ENCODE measurements at places on chromosomes 1 and 21.
A peak's percentile ranks its signal among the peaks of the same experiment; 100 is the strongest.

DNA sequence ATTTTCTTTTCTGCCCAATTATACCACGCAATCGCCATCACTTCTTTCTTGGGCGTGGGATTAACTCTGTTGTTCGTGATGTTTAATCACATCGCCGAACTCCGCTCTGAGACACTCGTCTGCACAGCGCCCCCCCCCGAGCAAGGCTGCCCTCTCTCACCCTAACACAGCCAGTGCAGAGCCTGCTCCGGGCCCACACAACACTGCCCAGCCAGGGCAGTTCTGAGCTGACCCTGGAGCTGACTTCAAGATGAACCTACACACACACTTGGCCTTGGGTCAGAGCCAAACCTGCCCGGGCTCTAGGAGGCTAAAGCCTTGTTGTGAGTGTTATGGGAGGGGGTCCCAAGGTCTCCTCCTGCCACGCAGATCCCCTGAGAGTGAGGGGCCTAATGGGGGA, 64.6 kb upstream of the LRP8 start:
- DNase-seq: no peak

- no peak for DNase-seq
Measured at GRCh38 chr1:1356166-1356795, 2.1 kb downstream of the MXRA8 start.

GRCh38 chr1:59639266-59639665, 175.5 kb upstream of the HOOK1 start:
- DNase-seq: no peak

DNA sequence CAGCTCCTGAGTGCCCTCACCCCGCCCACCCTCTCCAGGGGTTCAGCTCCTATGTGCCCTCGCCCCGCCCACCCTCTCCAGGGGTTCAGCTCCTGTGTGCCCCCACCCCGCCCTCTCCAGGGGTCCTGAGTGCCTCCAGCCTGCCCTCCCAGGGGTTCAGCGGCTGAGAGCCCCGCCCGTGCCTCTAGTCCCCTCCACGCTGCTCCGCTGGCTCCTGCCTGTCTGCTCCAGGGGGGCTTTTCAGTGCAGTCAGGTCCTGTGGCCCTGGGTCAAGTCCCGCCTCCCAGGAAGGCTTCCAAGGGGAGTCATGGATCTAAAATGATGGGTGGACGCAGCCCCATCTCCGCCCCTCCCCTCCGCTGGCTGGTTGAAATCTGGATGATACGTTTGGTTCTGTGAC, 33.8 kb downstream of the SLX9 start:
- no peak for DNase-seq

GRCh38 chr1:32742956-32743355, 40.4 kb upstream of the SYNC start:
- DNase-seq: no peak

- peak; percentile 90 for DNase-seq
Measured at GRCh38 chr1:67646145-67647035, 38.6 kb upstream of the GADD45A start.

GRCh38 chr1:24450316-24450715, 34.7 kb downstream of the NIPAL3 start:
- no peak for DNase-seq

DNA sequence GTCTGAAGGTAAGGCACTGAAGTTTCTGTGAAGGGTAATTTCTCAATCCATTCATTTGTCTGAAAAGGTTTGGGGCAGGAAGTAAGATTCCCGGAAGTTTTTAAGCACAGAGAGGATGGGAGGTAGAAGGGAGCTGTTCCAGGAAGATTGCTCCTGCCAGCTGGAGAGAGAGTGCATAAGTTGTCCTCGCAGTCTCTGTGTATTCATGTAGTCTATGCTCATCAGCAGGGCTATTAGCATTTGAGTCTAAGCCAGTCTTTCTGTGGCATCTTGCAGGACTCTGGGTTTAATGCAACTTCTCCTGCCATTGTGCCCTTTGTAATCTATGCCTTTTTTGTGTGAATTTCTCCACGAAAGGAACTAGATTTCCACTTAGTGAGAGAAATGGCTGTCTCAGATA, 140.8 kb upstream of the FGGY start:
- DNase-seq: no peak

- peak; percentile 69 for DNase-seq
Measured at GRCh38 chr1:198929961-198930599, 291.2 kb downstream of the PTPRC start.

DNA sequence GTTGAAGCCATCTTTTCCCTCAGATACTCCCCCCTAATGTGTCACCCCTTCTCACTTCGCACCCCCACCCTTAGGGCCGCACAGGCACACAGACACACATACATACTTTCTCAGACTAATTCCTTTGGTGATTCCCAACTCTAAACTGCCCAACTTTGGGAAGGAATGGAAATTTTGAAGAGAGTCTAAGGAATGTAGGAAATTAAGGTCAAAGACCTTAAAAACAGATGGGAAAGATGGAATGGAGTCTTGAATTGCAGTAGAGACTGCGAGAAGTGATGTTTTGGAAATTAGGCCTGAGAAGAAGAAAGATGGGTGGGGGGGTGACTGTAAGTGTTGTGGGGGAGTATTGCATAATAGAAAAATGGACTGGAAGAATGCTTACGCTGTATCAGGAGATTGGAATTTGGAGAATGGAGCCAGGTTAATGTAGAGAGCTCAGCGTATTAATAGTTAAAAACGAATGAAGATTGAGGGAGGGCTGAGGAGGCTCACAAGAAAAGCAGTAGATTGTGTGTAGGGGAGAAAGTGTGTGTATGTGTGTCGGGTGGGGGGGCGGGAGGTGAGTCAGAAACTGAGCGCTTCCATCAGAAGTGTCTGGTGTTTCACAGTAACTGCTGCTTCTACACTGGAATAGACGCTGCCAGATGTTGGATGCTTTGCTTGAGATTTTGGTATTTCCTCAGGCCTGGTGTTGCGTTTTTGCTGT, 1.7 kb downstream of the PIP5K1A start:
- no peak for DNase-seq

DNA sequence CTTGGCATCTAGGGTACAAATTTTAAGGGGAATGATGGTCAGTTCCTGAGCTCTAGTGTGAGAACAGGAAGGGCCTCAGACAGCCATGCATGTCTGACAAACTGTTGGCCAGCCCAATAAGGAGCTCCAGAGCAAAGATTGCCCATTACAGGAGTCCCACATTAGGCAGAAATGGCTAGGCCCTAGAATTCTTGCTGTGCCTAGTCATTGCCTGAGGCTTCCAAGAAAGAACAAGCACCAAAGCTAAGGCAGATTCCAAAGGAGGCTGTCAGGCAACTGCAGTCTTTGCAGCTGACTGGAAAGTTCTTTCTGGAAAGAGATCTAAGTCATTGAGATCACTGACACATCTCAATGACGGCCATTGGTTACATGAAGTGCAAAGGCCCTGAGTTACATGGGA, 3.9 kb upstream of the STIL start:
- no peak for DNase-seq

DNA sequence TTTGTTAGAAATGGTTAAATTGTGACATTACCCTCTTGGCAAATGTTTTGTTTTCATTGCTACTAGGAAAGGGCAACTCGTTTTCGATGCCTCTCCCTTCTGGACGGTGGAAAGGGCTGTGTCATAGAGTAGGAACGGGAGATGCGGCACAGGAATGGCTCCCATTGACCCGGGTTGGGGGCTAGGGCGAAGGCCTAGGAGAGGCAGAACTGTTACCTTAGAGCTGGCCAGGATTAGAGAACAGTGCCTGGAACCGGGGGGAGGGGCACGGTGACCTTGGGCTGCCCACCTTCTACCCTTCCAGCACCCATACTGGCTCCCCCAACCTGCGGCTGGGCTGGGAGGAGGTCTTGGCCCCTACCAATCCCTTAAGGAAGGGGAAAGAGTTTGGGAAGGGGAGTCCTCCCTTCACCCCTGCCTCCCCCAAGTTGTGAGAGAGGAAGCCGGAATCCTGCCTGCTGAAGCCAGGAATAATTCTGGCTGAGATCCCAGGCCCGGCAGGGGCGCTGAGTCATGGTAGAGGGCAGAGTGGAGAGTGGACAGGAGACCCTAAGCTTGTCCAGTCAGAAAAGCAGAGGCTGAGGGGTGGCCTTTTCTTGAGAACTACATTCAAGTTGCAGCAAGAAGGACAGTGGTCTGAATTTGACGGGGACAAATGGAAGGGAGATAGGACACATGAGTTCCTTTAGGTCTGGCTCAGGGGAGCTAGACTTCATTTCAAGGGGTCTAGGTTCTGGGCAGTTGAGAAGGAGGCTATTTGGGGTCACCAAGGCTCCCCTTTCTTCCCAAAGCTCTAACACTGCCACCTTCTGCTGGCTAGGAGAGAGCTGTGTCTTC, 8.2 kb downstream of the LMNA start:
- DNase-seq: no peak

DNA sequence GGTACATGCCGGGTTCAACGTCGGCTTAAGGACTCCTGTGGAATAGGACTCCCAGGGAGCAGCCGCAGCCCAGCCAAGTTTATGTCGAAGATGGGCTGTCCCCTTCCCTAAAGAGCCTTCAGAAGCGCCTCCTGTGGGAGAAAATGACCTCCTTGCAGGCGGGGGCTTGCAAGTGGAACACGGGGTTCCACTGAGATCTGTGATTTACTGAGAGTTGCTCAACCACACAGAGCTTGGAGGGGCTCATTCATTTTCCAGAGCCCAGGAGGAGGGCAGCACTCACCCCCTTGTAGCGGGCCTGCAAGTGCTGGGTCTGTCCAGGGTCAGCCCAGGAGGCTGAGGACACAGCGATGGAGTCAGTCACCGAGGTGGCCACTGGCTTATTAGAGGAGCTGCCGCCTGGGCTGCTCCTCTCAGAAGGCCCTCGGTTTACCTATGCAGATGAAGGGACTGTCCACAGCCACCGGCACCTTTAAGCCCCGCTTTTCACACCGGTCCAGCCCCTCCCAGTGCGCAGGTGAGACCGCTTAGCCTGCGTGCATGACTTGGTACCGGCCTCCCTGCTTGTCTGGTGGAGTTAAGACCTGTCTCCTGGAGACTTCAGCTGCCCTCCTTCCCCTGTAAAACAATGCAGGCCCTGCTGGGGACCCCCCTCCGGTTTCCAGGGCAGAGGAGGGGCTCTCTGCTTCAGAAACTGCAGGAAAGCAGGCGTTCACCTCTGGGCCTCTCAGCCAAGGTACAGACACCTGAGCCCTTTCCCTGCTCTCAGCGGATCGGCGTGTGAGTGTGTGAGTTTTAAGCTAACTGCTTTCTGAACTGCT, 57.5 kb downstream of the ATP5PO start:
- DNase-seq: no peak

DNA sequence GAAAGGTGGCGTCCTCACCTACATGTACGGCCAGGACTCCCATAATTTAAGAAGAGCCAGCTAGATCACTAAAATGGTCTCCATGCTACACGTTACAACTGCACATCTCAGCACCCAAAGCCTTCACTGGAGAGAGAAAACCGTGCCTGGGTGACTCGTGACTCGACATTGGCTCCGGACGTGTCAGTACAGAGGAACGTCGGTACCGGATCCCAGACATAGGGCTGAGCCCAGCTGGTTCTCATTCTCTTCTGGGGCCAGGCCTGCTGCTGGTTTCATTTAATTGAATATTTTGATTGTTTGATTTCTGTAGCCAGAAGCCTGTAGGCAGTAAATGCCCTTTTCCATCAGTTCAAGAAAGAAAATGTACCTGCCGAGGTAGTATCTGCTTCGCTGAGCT, 93.1 kb downstream of the HHIPL2 start:
- no peak for DNase-seq

DNA sequence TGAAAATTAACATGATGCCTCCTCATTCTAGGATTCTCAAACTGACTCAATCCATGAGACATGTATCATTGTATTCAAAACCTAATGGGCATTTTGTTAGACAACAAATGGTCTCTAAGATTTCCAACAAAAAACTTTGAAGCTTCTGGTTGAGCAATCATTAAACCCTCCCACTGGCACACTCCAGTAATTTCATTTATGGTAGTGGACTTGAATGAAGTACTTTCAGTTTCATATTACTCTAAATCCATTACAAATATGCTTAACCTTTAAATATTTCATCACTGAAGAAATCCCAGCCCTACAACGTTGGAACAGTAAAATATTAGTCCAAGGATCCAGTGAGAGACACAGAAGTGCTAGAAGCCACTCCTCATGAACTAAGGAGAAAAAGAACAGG, 43.5 kb downstream of the GBP6 start:
- no peak for DNase-seq

DNA sequence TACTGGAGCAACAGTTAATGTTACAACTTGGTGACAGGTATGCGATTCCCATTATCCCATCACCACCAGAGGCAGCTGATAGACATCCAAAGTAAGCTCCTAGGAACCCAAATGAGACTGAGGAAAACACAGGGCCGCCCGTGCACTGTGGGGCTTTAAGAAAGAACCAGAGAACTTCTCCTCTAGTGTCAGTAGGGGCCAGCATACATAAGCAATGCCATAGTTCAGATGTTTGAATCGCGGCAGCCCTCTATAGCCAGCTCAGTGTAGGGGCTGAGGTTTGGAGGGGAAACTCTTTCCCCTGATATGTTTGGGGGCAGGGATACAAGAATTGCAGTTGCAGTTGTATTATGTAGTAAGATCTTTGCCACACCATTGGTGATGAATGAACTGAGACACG, 593.3 kb upstream of the NCAM2 start:
- DNase-seq: no peak

- DNase-seq: no peak
Measured at GRCh38 chr1:14607295-14607694, 8.8 kb downstream of the KAZN start.

DNA sequence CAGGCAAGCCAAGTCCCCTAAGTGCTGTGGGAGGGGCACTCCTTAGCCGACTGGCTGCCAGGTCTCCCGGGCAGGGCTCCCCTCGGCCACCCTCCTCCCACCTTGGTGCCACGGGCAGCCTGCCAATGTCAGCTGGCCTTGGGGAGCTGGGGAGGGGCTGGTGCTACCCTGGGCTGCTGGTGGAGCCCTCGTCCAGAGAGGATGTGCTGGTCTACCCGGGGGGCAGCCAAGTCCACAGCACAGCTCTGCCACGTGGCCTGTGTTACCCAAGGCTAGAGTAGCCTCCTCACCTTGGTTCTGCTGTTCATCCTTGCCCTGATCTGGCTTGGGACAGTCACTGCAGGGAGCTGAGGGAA, 42.9 kb downstream of the CRYAA start:
- DNase-seq: no peak

DNA sequence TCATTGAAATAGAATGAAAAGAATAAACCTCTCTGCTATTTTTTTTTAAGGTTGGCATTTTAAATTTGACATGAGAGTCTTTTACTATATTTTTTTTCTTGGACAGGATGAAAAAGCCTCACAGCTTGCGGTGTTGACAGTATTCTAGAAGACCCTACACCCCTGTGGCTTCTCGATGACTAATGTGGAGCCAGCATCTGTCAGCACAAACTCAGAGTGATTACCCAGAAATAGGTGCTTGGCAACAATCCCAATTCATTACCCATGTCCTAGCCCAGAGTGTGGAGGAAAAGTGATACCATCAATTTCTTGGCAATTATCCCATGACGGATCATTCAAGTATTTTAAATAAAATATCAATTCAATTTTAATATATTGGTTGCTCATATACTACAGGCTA, 186.8 kb upstream of the MAP1LC3C start:
- DNase-seq: no peak

DNA sequence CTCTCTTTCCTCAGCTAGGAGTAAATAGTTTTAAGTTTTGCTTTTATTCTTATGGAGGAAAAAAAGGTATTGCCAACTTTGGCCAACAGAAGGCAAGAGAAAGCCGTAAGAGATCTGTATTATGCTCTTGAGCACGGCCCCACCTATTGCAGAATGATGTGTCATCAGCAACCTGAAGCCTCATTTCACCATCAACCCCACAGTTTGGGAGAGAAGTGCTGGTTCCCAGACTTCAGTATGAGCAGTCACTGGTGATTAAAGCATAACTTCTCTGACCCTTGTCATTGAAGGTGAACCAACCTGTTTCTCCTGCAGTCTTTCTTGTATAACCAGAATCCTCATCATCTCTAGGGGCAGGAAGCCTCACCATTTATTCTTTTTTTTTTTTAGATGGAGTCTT, 100.2 kb downstream of the SIPA1L2 start:
- DNase-seq: no peak
